ENCODE measurements at places on chromosomes 2 and 18.

GRCh38 chr18:68676913-68677312 lies 38.0 kb downstream of the TMX3 start:
- DNase-seq: no peak

DNA sequence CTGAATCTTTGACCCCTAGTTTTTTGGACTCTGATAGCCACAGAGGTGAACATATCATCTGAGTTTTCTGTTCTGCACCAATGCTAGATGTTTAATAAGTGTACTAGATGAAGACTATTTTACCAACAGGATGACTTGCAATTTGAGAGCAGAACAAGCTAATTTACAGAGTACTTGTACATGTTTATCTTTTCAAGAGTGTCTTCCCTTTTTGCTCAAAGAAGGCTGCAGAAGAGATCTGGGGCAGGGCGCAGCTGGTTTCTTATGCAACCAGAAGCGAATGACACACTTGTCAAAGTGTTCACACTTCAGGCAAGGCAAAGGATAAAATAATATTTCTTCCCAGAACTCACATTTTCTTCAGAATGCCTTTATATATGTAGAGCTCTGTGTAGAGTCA lies 86.0 kb downstream of the VWA3B start:
- no peak for DNase-seq

DNA sequence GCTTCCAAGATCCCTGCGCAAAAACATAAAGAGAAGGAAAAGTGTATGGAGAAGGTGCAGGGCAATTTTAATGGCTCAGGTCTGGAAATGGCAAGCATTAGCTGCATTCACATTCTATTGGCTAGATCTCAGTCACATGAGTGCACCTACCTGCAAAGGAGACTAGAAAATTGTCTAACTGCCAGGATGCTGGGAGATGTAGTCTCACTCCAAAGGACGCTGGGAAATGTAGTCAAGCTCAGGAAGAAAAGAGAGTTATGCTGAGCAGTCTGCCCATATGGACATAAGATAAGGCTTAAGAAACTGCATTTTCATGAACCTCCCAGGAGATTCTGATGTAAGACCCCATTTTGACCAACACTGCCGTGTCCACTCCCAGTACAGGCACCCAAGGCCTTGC lies 9.5 kb upstream of the KLHL29 start:
- DNase-seq: no peak

- no peak for DNase-seq
These were observed 262.8 kb downstream of the FBXO15 start for GRCh38 chr18:73884868-73885267.

GRCh38 chr2:238915596-238915995 lies 67.7 kb downstream of the TWIST2 start:
- DNase-seq: no peak

DNA sequence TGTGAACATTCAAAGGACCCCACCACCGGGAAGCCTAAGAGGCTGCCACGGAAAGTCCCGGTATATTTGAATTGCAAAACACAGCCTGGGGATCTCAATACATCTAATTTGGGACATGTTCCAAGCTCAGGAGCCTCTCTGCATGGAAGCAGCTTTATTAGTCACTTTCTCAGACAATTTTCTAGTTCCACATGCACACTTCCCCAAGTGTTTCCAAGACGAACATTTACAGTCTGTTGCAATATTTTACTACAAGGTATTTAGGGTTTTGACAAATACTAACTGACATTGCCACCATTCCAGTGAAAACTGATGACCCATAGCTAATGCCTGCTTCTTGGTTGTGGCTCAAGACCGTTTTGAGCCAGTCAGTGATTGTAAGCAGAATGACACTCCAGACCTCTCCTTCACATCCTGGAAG lies 145.3 kb downstream of the NCKAP5 start:
- DNase-seq: no peak

DNA sequence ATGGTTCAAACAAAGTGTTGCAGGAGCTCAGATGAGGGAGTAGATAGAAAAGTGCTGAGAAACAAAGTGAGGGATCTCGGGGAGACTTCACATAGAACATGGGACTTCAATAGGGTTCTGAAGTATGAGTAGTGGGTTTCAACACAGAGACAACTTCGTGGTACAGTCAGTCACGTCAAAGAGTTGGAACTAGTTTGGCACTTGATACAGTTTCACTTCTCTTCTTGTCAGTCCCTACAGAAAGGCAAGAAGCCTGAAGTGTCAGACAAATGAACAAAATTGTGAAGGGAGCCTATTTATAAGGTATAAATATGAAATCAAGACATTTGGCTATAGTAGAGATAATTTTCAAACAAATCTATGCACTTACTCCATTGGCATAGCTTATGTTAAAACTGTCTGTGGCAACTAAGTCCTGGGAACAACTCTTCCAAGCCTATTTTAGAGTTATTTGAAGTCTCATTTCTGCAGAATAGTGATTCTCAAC lies 338.0 kb downstream of the TDRD15 start:
- DNase-seq: no peak

DNA sequence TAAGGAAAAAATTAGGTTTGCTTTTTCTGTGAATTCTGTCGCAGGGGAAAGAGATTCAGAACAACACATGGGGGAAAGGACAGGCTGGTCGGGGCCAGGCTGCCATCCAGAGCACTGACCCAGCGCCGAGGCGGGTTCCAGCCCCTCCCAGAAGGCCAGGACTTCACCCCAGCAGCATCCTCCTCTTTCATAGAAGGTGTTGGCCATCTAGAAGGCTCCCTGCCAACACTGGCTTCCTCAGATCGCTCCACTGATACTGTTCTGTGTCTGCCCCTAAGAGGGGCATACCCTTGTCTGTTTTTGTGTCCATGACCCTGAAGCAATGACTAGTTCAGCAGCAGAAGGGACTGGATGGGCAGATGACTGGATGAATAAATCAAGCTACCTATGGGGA lies 144.5 kb downstream of the HDAC4 start:
- no peak for DNase-seq

- no peak for DNase-seq
These were observed 292.9 kb downstream of the STK39 start for GRCh38 chr2:167954495-167954894.

GRCh38 chr2:100780203-100781008 lies 39.5 kb upstream of the NPAS2 start:
- DNase-seq: no peak

DNA sequence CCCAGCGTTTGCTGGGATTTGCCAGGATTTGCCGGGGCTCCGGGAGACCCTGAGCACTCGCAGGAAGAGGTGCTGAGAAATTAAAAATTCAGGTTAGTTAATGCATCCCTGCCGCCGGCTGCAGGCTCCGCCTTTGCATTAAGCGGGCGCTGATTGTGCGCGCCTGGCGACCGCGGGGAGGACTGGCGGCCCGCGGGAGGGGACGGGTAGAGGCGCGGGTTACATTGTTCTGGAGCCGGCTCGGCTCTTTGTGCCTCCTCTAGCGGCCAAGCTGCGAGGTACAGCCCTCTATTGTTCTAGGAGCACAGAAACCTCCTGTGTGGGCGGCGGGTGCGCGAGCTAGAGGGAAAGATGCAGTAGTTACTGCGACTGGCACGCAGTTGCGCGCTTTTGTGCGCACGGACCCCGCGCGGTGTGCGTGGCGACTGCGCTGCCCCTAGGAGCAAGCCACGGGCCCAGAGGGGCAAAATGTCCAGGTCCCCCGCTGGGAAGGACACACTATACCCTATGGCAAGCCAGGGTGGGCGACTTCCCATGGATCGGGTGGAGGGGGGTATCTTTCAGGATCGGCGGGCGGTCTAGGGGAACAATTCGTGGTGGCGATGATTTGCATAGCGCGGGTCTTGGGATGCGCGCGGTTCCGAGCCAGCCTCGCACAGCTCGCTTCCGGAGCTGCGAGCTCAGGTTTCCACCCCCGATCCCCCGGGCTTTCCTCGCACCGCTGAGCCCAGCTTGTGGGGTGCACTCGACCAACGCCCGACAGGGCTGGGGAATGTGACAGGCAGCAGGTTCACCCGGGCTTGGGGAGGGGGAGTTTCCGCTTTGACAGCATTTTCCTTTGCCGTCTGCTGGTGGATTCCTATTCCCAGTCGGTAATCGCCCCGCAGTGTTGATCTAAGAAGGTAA lies 2.8 kb downstream of the ONECUT2 start:
- DNase-seq: no peak

Measured in stimulated activated CD8-positive, alpha-beta memory T cell treated with anti-CD3 and anti-CD28 coated beads, Interleukin-4, amount 100 ng/mL, for 4 hours (primary cell).